ENCODE measurements at places on chromosomes 6 and 20. TPM values are rescaled to one million over a fixed set of nuclear protein-coding genes. Genes with fewer than 3 reads are reported as not detected.

- DNase-seq = peak; percentile 15
Observed at GRCh38 chr20:23235173-23236027, 115.2 kb upstream of the NXT1 start.

- no peak for DNase-seq
Observed at GRCh38 chr6:137272403-137272802, 53.2 kb upstream of the IFNGR1 start.

DNA sequence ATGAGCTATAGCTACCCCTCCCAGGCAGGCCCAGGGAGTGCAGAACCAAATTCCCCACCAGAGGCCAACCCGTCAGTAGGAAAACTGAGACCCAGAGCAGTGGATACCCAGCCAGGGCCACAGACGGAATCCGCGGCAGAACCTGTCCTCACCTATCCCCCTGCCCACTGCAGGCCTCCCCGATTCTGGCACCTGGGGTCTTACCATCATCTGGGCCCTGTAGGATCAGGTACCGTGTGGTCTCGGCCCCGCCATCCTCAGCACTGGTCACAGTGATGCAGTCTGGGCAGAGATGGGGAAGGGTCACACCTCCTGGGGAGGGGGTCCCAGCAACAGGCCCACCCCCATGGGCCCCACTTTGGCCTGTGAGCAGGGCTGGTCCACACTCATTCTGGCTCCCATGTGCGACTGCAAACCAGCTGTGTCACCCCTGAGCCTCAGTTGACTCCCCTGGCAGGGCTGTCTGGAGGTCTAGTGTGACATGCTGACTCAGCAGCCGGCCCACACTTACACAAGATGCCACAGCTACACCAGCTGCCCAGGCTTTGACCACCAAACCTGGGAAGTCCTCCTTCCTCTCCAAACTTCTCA lies 3.8 kb downstream of the ZNF335 start:
- no peak for DNase-seq

DNA sequence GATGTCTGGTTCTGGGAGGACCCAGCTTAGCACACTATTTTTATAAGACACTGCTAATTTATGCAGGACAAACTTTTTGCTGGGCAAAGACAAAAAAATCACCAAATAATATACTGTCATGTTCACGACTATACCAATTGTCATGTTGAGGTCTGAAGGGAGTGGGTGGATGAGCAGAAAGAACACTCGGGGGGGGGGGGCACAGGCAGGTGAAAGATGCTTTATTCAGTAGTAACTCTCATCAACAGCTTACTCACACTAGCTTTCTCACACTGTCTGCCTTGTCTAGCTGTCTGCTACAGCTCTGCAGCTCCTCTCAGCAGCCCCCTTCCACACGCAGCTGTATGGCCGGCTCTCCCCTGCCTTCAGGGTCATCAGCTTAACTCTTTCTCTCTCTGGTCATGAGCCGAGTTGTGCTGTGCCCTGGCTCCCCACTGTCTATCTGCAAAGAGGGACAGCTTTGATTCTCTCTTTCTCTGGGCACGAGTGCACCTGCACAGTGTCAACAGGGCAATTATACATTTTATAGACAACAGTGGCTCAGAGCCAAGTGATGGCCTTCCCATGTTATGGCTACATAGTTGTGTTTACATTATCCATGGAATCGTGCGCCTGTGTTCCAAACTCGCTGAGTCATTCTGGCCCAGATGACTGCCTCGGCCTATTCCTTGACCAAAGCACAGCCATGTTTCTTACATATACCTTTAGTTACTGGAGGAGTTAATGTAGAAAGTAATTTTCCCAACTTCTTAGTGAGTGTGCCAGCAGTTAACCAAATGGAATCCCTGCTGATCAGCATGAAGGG lies 187.7 kb upstream of the PRSS16 start:
- no peak for DNase-seq

DNA sequence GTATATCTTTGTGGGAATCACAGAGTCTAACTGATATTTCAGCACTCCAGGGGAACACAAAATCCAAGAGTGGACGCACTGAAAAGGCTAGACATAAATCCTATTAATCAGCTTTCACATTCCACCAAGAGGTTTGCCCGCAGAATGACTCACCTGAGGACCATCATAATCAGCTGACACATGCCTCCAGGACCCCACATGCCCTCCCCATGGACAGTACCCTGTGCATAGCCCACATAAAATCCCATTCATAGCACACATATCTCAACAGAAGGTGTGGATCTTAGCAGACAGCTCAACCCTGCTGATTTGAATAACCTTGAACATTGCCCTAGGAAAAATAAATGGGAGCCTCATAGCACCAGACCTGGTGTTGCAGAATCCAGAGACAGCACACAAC lies 246.8 kb upstream of the TENT5A start:
- DNase-seq = no peak

GRCh38 chr6:106799031-106799894 lies 169.9 kb downstream of the QRSL1 start:
- DNase-seq = no peak

DNA sequence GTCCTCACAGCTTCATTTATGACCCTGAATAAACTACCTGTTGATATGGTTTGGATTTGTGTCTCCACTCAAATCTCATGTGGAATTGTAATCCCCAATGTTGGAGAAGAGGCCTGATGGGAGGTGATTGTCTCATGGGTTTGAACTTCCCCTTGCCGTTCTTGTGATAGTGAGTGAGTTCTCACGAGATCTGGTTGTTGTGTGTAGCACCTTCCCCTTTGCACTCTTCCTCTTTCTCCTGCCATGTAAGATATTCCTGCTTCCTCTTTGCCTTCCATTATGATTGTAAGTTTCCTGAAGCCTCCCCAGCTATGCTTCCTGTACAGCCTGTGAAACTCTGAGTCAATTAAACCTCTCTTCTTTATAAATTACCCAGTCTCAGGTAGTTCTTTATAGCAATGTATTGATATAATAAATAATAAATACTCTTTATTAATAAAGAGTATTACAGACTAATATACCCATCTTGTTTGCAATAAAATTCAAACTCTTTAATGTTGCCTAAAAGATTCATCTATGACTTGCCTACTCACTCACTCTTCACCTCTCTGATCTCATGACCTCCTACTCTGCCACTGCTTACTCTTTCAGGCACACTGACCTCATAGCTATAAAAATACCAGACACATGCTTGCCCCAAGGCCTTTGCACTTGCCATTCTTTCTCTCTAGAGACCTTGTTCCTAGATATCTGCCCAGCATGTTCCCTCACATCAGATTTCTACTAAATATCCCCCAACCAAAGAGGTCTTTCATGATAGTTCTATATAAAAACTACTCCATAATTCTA lies 256.4 kb upstream of the MARCKS start:
- no peak for DNase-seq

DNA sequence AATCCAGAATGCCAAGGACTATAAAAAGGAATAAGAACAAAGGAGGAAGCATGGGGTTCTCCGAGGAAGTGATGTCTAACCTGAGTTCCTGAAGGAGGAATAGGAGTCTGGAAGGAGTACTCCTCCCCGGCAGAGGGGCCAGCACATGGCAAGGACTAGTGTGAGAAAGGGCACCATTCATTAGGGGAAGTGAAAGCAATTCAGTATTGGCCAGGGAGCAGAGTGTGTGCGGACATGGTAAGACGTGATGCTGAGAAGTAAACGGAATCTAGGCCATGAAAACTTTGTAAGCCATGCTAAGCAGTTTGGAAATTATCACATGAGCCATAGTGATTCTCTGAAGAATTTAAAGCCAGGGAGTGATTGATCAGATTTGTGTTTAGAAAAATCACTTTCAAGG lies 218.9 kb upstream of the PRDM1 start:
- DNase-seq = no peak

ARFGEF2 gene
- 31.5 TPM for polyA plus RNA-seq

DNA sequence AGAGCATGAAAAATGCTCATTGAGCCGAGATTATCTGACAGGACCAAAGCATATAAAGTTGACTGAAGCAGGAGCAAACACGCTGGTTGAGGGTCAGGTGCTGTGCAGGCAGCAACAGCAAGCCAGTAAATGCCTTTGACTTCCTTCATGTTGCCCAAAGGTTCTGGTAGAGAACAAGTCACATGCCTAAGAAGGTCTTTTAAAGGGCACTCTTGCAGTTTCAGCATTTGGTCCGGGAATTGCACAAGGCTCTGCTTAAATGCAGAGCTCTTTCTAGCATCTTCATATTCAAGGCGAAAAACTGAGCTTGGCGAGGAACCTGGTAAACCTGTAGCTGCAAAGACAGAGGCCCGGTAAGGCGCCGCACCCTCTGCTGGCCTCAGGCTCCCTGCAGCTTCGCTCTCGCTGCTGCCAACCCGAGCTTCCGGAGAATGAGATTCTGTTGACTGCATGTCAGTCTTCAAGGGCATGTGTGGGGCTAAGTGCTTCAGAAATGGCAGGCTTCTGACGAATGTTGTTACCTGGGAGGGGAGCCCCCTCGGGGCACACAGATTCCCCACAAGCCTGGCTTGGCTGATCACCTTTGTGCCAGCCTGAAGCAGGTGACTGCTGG lies 205.2 kb downstream of the KIF16B start:
- DNase-seq = no peak

All from left renal cortex interstitium (tissue), 4 donors.